Urinary bladder (tissue), 4 donors: ENCODE measurements at places on chromosomes 1 and 21. TPM values are rescaled to one million over a fixed set of nuclear protein-coding genes. Genes with fewer than 3 reads are reported as not detected.

NCF2 gene
- 5.8 TPM for polyA plus RNA-seq

GRCh38 chr21:31156169-31156568 lies 117.9 kb upstream of the KRTAP19-8 start:
- DNase-seq = no peak

DNA sequence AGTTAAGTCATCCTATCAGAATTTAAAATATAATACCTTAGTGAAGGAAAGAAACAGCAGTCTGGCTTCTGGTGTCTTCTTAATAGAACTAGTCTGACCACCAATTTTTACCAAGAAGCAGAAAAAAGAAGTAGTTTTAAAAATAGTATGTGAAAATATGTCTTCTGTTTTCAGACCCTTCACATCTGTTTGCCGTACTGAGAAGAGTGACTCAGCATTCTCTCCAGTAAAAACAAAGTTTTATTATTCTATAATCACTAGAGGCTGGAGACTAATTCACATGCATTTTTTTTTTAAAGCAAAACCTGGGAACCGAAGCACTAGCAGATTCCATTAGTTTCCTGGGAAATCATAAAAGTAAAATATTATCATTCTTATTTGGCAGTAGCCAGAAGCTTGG lies 163.8 kb downstream of the COL24A1 start:
- DNase-seq = no peak

- DNase-seq = no peak
Observed at GRCh38 chr1:222706815-222707214, 5.5 kb downstream of the AIDA start.

PLEKHA6 gene
- polyA plus RNA-seq = 9.5 TPM

- DNase-seq = no peak
Observed at GRCh38 chr1:246932366-246932700, 585 bp upstream of the AHCTF1 start.

DNA sequence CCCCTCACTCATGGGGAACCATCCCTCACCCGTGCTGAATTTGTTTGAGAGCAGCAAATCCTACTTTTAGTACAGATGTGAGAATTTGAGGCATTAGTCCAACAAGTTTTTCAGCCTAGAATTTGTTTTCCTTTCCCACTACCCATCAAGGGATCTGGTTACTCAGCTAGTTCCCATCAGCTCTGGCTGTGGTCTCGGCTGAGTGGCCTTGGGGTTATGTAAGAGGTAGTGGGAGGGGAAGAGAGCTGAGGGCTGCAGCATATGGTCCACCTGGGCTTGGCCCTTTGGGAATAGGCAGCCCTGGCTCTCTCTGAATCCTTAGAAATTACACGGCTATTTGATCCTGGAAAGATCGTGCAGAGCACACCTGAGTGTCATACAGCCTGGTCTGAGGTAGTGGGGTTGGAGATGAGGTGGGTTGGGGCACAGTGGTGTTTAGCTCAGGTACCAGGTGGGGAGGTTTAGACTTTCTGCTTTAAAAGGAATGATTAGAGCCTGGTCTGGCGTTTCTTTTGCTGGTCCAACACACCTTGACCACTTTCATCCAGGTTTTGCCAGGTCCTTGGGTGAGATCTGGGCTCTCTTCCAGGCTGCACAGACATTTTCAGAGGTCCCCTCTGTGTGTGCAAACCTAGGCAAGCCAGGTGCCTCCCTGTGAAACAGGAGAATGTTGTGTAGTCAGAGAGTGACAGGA lies 4.2 kb downstream of the GSTM4 start:
- no peak for DNase-seq
